ENCODE measurements at places on chromosomes 5 and 9.

- DNase-seq = no peak
Observed at GRCh38 chr5:75140277-75140676, 87.9 kb upstream of the GCNT4 start.

GRCh38 chr9:117306032-117306431, 108.8 kb downstream of the ASTN2 start:
- no peak for DNase-seq

- no peak for DNase-seq
Observed at GRCh38 chr9:69252436-69252835, 72.6 kb upstream of the ENTREP1 start.

DNA sequence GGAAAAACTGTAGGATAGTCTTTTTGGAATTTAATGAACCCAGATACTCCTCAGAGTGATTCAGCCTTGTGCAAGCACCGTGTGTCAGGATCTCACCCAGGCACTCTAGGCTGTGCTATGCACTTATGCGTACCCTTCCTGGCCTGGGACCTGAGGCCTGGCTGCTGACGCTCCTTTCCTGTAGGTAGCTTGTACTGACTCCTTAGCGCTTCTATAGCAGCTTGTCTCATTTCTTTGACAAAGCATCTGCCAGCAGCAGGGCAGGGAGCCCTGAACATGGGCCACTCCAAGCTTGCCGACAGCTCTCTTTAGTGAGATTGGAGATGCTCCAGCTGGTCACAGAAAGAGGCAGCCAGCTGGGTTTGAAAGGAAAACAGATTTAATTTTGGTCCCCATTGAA, 147.3 kb downstream of the SGCD start:
- DNase-seq = no peak

DNA sequence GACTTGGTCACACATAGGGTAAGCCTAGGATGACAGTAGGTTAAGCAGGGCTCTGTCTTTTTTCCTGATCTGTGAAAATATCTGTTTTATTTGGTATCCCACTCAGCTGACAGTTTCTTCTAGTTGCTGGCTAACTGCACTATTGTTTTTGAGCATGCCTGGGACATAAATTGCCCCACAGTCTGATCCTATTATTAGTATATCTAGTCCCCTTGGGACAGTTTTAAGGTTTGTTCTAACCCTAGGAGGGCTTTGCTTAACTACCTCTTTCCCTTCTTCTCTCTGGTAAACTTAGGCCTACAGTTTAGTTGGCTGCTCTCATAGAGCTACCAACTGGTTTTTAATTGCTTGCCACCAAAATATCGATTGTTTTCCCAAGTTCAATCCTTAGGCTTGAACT, 446.6 kb downstream of the ARHGEF28 start:
- DNase-seq = no peak

DNA sequence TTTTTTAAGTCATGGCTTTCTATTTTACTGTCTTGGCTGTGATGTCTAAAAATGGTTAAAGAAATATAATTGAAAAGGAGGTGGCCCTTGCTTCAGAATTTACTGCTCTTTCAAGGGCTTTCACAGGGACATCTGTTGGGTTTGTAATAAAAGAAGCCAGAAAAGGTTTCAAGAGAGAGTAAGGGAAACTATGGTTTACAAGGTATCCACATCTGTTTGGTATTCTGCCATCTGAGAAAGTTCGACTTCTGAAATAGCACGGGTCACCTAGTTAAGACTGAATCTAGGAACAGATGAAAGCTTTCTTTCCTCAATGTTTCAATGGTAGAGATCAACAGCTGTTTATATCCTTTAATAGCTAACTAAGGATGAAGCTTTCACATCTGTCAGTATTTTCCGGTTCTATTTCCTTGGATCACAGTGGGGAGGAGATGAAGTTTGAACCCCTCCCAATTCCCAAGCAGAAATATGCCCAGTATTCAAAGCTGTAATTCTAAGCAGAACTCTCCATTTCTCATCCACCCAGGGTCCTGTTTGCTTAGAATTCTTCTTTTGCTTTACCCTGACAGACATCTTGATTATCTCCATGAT, 72.8 kb upstream of the IFNK start:
- no peak for DNase-seq

DNA sequence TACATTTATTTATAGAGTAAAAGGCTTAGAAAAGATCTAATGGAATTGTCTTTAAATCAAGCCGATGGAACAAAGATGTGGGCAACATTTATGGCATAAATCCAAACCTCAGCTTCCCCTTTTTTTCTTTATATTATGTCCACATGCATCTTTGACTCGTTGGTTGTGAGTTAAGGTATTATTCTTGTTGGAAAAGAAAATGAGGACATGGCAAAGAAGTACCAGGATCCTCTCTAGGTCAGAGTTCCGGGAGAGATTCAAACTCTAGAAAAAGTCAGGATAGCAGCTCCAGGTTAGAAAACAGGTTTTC, 508 bp upstream of the NME5 start:
- DNase-seq = no peak

DNA sequence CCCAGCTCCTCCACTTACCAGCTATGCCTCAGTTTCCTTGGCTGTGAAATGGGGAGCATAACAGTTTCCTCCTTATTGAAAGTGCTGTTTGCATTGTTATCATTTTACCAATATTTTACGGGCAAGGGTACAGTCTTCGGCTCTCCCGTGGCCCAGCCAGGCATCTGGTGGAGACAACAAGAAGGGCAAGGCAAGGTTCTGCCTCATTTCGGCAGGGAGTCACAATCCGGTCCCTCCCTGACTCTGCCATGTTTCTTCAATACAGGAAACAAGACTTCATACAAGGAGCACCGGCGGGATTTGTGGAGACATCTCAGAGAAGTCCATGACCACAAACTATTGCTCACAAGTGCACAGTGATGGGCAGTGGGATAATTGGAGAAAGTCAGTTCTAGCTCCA, 174.0 kb downstream of the FGF18 start:
- no peak for DNase-seq

GRCh38 chr5:76953551-76954382, 922 bp downstream of the CRHBP start:
- DNase-seq = no peak

GRCh38 chr5:171578049-171578828, 158.8 kb downstream of the FGF18 start:
- DNase-seq = no peak

- DNase-seq = no peak
Observed at GRCh38 chr5:9447691-9448090, 98.2 kb downstream of the SEMA5A start.

- no peak for DNase-seq
Observed at GRCh38 chr5:142816531-142817430, 46.6 kb downstream of the ARHGAP26 start.

- peak; percentile 38 for DNase-seq
Observed at GRCh38 chr5:132785365-132785764, 8.3 kb upstream of the SEPTIN8 start.

- peak; percentile 97 for DNase-seq
Observed at GRCh38 chr9:126722252-126722921, 82.5 kb upstream of the ZBTB43 start.
